ENCODE measurements at places on chromosomes 3 and 15.
A peak's percentile ranks its signal among the peaks of the same experiment; 100 is the strongest.

DNA sequence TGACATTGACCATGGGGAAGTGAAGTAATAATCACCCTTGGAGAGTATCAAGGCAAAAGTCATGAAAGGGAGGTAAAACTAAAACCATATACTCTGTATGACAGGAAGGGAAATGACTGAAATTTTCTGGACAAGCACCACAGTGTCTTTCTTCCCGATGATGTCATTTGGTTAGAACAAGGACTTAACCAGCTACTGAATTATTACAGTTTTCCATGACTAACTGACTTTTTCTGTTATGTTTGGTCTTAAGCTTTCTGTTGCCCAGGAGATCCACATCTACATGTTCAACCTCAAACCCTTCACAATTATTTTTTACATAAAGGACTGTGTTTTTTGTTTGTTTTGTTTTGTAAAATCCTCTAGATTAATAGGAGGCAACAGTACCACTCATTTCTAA lies 191.9 kb upstream of the IL12A start:
- no peak for DNase-seq

DNA sequence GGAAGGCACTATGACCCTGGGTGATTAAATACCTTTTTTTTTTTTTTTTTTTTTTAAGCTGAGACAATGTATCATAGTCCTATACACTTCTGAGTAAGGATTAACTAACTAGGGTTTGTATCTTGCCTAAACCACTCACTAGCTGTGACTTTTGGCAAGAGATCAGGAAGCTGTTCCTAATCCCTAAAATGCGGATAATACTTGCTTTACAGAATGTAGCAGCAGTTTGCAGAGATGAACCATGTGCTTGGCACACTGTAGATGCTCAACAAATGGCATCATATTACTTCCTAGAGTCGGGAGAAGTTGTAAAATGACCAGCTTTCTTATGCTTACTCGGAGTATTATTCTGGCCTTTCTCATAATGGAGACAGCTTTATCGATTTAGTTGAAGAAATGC lies 25.6 kb upstream of the PYGO1 start:
- no peak for DNase-seq

- DNase-seq = no peak
These were observed 179.4 kb upstream of the ADAMTS9 start for GRCh38 chr3:64867224-64867623.

- DNase-seq = peak; percentile 95
These were observed at the start of gene TFRC for GRCh38 chr3:196081834-196082618. TSS of gene TFRC (minus strand) at chr3:196082090. CDS start at chr3:196077099, 4,991 bp downstream.

GRCh38 chr3:195033531-195034091 lies 237.3 kb downstream of the XXYLT1 start:
- no peak for DNase-seq

DNA sequence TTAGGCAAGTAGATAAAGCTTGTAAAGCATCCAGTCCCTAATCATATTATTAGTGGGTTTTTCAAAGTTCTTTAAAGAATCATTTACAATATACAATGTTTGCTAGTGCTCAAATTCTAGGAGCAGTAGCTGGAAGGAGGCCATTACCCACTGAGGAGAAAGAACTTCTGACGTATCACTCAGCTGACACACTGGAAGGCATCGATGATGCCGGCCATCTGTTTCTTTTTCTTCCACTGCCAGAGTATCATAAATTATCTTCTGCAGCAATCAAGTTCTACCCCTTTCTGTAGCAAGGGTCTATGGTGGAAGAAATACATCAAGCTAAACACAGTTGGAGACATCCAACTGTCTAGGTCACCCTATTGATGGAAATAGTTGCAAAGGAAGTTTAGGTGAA lies 243.2 kb upstream of the LRRN1 start:
- no peak for DNase-seq

GRCh38 chr3:11187681-11188080 lies 33.4 kb downstream of the HRH1 start:
- no peak for DNase-seq

Measured in naive B cell (primary cell).